Activated T-helper 9 cell treated with anti-CD3 and anti-CD28 coated beads, Interleukin-2, amount 50 U/mL, for 16 hours (primary cell): ENCODE measurements at places on chromosomes 16 and 17.

GRCh38 chr16:17339764-17340541 lies 130.8 kb downstream of the XYLT1 start:
- DNase-seq = no peak

DNA sequence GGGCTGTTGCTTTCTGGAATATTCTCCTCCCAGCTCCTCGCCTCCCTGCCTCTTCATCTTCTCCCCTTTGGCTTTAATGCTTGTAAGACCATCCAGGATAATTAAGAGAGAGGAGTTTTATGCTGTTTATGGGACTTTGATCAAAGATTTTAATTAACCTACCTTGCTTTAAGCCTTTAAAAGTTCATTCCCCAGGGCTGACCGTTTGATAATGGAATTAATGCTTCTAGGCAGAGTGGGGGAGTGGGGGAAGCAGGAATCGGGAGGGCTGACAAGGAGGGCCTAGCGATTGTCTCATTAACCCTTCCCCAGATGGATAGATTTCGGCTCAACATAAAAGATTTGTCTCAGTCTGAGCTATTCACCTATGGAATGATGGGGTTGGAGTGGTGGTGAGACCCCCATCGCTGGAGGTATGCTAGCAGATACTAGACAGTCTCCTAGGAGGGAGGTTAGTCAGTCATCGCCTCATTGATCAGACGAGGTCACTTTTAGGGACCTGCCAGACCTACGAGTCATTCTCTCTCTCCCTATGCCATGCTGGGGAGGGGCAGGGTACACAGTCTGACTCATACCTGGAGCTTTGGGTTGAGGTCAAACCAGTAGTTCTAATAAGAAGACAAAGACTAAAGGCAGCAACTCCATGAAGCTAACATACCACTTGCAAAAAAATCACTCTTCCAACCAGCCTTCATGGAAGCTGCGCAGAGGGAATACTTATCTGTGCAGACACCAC lies 236.6 kb upstream of the NLRP1 start:
- no peak for DNase-seq

- DNase-seq = no peak
Measured at GRCh38 chr16:80034469-80034826, 433.9 kb upstream of the MAF start.

DNA sequence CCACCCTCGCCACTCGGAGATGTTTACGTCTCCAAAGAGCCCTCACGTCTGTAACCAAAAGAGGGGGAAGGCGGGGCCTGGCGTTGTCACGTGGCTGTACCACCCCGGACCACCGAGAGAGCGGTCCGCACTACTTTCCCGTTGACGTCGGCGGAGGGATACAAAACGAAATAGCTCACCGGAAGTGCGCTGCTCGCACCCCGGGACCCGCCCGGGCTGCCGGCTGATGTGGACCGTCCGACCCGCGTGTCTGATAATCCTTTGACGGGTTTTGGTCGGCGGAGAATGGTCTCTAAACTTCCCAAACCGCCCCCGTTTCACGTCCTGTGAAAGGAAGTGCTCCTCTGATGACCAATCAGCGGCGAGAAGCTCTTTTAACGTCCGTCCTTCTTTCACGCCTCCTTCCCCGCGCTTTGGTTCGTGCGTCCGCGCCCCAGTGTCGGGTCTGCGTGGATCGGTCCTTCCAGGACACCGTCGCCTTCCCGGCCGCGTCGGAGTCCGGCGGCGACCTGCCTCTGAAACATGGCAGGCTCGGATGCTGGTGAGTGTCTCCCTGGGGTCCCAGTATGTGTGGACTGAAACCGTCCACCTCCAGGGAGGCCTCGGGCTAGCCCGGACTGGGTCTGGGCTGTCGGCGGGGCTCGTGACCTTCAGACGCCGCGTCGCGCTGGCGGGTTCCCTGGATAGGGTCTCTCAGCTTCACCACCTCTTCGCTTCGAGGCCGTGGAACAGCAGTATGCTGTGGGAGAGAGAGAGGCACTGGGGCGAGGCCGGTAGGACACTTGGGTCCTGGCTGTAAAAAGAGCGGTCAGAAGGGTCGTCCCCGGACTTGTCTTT lies at the start of gene CEP95:
Gene CEP95 (plus strand): TSS at position 402 of the 837 bp plus-strand sequence. CDS start 121 bp downstream, at position 523.
- DNase-seq = peak; percentile 90

DNA sequence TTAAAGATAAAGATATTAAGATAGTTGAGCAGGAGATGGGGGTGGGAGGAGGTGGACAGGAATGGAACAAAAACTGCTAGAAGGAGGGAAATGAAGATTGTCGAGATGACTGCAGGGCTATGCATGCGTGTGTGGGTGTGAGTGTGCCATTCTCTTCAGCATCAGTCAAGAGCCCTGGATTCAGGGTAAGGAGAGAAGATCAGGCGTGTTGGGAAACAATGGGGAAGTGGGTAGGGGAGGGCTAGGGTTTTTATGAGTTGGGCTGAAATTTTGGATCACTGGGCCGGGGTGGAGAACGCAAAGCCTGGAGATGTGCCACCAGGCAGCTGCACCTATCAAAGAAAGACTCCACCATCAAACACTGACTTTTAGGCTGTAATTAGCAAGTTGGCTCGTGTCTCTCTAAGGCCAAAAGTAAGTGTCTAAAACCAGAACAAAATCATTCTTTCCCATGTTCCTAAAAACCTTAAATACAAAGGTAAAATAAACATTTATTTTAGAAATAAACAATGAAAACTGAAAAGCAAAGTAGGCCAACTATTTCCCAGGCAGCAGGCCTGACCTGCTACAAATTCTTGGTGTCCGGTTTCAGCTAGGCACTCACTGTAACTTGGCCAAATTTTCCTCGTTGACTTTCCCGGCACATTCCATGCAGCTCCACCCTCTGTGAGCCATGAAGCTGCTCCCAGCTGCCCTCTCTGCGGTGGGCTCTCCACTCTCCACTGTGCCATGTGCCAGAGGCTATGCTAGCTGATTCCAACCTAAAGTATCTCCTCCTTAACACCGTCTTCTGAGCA lies 4.2 kb downstream of the CDRT4 start:
- no peak for DNase-seq

GRCh38 chr16:63287401-63287800 lies 1251.2 kb upstream of the CDH8 start:
- DNase-seq = no peak

- no peak for DNase-seq
Measured at GRCh38 chr16:58022601-58023371, 2.8 kb upstream of the MMP15 start.

GRCh38 chr16:76541070-76541469 lies 263.9 kb downstream of the CNTNAP4 start:
- DNase-seq = no peak

GRCh38 chr17:75152922-75153779 lies 1.2 kb downstream of the JPT1 start:
- DNase-seq = no peak

DNA sequence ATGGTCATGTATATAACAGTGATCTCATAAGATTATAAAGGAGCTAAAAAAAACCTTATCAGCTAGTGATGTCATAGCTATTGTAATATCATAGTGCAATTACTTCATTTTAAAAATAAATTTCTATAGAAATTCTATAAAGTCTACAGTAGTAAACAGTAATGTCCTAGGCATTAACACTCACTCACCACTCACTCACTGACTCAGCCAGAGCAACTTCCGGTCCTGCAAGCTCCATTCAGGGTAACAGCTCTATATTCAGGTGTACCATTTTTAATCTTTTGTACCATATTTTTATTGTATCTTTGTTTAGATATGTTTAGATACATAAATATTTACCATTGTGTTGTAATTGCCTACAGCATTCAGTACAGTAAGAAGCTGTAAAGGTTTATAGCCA lies 524.4 kb upstream of the CDH5 start:
- DNase-seq = no peak

DNA sequence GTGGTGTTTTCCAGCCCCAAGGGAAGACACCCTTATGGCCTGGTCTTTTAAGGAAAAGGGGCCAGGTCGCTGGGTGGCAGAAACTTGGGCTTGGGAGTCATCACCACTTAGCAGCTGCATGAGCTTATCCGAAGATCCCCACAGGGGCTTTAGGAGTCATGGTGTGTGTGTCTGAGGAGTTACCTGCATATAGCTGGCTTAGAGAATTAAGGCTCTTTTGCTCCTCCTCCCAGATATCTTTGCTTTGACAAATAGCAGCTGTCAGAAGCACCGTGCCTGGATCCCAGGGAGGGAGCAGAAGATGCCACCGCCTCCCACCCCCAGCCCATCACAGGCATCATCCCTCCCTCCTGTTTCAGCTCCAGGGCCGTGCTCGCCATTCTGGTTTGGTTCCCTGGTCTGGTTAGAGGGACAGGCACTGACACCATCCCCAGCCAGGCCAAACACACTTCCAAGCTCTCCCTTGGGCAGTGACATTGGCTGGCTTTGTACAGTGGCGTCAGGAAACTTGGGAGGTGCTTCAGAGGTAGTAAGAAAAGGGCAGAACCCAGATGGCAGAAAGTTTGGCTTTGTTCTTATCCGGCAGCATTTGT lies 17.4 kb downstream of the LDHD start:
- no peak for DNase-seq

DNA sequence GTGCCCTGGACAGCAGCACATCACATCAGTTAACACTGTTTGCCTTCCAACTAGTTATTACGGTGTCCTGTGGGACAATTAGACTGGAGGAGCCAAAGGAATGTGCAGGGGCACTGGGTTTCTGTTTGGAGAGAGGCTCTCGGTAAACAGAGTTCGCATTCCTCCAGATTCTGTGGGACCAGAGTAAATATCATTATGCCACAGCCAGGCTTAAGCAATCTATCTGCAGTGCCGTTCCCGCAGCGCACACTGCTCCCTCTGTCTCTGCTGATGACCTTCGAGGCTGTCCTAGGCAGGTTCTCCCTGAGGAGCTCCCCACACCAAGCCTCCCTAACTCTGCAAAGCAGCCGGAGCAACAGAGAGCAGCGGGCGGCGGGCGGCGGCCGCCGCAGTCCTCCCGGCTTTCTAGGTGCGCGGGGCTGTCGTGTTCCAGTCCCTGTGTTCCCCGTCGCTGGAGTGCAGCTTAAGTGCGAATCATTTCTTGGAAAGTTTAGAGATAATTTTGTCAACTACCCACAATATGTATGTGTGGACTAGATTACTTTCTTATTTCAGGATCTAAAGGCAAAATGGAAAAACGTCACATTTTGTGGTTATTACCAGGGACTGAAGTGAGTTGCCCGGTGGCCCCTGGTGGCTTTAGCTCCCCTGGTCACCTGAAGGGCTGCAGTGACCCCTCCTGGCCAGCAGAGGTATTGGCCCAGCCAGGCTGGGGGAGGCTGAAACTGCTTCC lies 43.3 kb downstream of the PGS1 start:
- DNase-seq = peak; percentile 65

GRCh38 chr17:77126519-77126918 lies 14.2 kb upstream of the SEC14L1 start:
- no peak for DNase-seq

DNA sequence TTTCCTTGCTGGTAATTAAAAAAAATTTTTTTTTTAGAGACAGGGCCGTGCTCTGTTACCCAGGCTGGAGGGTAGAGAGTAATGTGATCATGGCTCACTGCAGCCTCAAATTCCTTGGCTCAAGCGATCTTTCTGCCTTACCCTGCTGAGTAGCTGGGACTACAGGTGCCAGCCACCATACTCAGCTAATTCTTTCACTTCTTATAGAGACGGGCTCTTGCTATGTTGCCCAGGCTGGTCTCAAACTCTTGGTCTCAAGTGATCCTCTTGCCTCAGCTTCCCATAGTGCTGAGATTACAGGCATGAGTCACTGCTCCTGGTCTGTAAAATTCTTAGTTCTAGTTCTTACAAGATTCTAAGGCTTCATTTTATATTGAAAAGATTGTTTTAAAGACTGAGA lies 11.1 kb downstream of the SMIM36 start:
- no peak for DNase-seq

GRCh38 chr17:17888821-17889220 lies 52.0 kb upstream of the SREBF1 start:
- DNase-seq = no peak

DNA sequence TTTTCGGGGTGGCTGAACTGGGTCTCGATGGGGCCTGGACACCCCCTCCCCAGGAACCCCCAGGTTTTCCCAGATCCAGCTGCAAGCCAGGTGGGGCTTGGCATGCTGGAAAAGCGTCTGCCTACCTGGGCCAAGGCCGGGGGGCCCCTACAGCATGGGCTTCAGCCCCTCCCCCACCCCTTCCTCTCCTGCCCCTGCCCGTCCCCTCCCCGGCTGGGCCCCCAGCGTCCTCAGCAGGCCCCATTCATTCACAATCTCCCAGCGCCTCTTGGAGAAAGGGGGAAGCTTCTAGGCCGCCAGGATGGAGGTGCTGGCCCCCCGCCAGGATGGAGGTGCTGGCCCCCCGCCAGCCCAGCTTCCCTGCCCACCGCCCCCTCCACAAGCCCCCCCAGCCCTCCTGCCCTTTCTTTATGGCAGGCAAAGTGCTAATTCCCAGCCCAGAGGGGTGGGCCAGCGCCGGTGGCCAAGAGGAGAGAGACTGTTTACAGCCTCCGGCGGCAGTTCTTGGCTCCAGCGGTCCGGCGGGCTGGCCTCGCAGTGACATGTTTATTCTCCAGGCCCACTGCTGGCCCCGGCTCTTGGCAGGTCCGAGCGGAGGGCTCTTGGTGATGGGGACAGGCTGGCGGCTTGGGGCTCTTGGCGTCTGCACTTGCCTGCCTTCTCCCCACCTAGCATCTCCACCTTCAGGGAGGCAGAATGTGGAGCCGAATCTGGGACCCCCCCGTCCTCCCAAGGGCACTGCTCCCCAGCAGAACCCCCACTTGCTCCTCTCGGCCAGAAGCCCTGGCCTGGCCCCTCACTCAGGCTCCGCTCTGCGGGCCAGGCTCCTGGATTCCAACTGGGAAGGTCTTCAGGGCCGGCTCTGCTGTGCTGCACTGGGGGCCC lies 94.4 kb upstream of the CIBAR2 start:
- DNase-seq = no peak

DNA sequence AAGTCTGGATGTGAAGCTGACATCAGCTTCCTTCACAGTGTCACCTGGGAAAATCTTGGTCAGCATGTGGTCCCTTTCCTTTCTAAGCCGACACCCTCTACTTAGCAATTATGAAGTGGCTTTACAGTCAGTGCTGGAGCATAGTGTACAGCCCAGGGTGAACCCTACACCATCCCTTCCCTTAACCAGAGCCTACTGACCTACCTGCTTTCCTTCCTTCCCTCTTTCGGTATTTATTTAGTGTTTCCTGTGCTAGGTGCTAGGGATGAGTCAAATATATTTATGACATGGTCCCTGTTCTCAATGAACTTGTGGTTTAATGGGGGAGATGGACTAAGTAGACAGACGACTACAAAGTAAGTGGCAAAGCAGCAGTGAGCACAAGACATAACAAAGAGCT lies 77.5 kb downstream of the CDK5R1 start:
- DNase-seq = no peak

GRCh38 chr16:3091551-3091950 lies 7.5 kb downstream of the ZSCAN10 start:
- DNase-seq = no peak

DNA sequence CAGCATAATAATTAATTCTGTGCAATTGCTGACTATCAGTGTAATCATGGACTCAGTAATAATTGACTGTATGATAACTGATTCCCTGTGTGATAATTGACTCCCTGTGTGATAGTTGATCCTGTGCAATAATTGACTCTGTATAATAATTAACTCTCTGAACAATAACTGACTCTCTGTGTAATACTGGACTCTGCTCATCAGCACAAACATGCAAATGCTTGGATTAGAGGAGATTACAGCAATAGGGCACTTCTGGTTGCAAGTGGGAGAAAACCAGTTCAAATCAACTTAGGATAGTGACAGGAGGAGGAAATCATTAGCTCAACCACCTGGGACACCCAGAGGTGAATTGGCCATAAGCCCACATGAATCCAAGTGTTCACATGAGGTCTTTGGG lies 582.1 kb downstream of the RBFOX1 start:
- no peak for DNase-seq

GRCh38 chr17:18968945-18969887 lies 17.3 kb downstream of the SLC5A10 start:
- DNase-seq = no peak
